Stimulated activated CD8-positive, alpha-beta memory T cell treated with anti-CD3 and anti-CD28 coated beads, Interleukin-4, amount 100 ng/mL, for 1 hour (primary cell): ENCODE measurements at places on chromosomes 4 and X.

- no peak for DNase-seq
Observed at GRCh38 chr4:69823048-69823447, 36.9 kb downstream of the SULT1E1 start.

- no peak for DNase-seq
Observed at GRCh38 chr4:87009095-87009648, 74.4 kb downstream of the AFF1 start.

GRCh38 chrX:103941201-103941975 lies 21.0 kb upstream of the TMSB15B start:
- no peak for DNase-seq

DNA sequence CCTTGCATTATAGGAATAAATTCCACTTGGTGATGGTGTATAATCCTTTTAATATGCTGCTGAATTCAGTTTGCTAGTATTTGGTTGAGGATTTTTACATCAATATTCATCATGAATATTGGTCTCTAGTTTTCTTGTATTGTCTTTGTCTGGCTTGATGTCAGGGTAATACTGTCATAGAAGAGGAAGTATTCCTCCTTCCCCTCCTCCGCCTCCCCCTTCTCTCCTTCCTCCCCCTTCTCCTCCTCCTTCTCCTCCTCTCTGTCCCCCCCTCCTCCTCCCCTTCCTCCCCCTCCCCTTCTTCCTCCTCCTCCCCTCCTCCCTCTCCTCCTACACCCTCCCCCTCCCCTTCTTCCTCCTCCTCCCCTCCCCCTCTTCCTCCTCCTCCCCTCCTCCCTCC lies 65.8 kb downstream of the RGS12 start:
- DNase-seq: no peak

- DNase-seq: no peak
Observed at GRCh38 chr4:75494563-75494962, 19.6 kb downstream of the RCHY1 start.

DNA sequence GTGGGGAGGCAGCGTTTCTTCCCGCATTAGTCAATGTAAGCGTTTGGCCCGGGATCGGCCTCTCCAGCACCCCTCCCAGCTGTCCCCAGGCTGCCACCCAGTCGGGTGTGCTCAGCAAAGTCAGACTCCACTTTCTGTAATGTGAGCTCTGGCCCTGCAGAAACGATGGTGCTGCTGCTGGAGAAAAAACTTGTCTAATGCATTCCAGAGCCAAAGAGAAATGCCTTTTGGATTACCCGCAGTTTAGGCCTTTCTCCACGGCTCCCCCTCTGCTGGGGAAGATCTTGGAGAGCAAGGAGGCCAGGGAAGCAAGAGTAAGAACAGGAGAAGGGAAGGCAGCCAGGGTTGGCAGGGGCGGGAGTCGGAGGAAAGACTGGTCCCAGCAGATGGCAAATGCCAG lies 55.2 kb downstream of the ELF4 start:
- DNase-seq: no peak

GRCh38 chr4:5237086-5237660 lies 185.9 kb downstream of the STK32B start:
- no peak for DNase-seq

GRCh38 chr4:8083086-8083825 lies 75.4 kb downstream of the ABLIM2 start:
- DNase-seq: no peak

DNA sequence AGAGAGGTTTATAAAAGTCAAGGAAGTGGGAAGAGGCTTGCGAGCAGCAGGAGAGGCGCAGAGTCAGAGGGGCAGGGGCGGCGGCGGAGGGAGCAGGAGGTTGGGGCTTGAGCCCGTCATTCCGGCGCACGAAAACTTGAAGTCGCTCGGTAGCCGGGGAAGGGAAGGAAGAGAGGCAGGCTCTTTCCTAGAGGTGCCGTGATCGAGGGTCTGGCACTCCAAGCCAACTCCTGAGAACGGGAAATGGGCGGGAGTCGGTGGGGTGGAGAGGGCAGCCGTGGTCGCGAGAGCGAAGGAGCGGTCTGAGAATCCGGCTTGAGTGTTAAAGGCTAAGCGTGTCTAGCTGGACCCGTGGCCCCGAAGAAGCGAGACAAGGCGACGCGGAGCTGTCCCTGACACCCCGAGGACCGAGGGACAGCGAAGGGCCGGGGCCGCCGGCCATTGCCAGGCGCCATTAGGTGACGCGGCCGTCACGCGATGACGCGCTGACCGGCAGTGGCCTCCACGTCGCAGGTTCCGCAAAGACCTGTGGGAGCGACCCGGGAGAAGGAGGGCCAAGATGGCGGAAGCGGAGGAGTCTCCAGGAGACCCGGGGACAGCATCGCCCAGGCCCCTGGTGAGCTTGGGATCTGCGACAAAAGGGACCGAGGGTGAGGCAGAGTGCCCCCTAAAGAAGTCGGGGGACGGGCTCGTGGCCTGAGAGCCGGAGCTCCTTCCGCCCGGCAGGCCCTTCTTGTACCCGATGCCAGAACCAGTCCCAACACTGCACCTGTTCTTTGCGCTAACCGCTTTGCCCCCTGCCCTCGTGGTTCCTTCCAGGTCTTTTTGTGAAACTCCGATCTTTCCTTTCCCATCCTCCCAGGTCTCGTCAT lies at the start of gene YIPF6:
Gene YIPF6 (plus strand): TSS at position 544 of the 872 bp plus-strand sequence. CDS start 16 bp downstream, at position 560.
- DNase-seq: peak; percentile 26

DNA sequence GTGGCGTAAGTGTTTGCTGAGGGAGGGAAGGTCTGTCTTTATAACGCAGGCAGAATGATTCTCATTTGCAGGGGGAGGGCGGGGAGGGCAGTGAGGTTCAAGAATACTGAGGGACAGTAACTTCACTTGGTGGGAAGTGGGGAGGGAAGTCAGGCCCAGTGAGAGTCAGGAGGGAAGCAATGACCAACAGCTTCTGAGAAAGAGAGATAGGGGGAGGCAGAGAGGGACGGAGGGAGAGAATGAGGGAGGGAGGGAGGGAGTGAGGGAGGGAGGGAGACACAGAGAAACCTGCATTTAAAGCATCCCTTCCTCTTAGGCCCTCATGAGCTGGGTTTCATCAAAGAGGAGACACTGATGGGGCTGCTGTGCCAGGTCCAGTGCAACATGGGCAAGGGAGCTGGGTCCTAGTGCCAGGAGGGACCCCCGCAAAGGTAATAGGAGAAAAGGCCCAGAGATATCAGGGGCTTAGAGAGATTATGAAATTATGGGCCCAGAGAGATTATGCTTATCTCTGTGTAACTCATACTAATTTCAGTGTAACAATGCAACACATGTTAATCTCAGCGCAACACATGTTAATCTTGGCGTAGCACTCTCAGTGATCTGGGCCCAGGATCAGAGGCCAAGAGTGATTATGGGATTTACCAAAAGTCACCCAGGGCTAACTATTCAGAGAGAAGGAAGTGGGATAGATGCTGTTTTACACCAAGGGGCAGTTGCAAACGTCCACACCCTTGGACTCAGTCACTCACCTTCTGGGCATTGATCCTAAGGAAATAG lies 112.1 kb downstream of the DRD5 start:
- DNase-seq: no peak

DNA sequence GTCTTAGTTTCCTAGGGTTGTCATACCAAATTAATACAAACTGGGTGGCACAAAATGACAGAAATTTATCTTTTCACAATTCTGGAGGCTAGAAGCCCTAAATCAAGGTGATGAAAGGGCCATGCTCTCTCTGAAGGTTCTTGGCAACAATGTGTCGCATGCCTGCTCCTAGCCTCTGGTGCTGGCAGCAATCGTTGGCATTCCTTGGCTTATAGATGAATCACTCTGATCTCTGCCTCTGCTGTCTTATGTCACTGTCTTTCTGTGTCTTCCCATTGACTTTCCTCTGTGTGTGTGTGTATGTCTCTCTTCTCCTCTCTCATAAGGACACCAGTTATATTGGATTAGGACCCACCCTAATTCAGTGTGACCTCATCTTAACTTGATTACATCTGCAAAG lies 15.9 kb upstream of the INTU start:
- DNase-seq: no peak

DNA sequence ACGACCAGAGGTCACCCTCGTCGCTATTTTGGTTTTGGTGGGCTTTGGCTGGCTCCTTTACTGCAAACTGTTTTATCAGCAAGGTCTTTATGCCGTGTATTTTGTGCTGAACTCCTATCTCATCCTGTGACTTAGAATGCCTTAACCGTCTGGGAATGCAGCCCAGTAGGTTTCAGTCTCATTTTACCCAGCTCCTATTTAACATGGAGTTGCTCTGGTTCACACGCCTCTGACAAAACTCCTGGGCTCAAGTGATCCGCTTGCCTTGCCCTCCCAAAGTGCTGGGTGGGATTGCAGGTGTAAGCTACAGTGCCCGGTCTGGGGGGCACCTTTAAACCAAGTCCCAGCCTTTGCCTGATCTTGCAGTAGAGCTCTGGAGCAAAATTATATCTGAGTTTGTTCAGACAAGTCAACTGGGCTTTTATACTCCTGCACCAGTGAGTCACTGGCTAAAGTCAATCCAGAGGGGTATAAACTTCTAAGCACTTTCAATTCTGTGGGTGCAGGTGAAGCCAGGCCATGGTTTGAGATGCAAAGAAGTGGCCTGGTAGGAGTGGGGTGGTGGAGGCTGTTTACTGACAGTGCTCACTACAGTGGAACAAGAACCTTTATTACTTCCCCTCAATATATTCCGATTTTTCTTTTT lies 50.2 kb downstream of the MGST2 start:
- DNase-seq: no peak

GRCh38 chr4:109407027-109407737 lies 26.4 kb upstream of the SEC24B start:
- no peak for DNase-seq
